ENCODE measurements at places on chromosomes 11 and 22.

DNA sequence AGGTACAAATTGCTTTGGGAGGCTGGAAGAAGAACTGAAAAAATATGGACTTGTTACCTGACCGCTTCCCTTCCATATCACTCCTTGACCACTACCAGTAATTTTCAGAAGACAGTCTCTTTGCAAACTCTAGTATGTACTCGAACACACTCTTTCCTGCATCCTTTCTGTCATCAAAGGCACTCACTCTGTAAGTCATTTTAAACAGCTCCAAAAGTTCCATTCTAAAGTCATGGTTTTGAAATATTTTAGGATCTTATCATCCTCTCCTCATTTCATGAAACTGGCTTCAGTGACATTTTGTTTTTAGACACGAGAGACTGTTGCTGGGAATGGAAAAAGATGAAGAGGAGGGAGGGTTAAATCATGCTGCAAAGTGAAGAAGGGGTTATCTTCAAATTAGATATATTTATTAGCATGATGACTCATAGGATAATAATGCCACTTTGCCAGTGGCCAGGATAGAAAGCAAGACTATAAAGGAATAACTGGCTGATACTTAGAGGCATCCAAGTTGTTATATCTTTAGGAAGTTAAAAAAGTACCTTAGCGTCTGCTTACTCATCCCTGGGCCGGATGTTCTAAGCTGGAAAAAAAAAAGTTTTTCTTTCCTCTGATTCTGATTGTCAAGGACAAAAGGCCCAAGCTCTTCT lies 549.3 kb downstream of the METTL15 start:
- peak; percentile 67 for DNase-seq

DNA sequence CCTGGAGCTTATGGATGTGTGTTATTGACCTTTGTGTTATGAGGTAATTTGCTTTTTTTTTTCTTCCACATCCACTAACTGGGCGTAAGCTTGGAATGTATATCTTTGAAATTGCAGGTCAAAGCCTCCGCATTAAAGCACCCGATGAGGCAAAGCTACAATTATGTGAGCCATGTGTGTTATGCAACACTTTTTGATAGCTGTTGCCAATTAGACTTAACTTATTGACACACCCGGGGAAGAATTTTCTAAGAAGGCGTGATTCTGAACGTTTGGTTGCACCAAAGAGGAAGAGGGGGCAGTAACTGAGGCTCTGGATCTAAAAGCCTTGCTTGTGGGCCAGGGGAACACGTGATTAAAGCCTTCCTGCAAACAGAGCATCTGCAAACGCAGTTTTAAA lies 610 bp upstream of the TEX12 start:
- DNase-seq = peak; percentile 14

GRCh38 chr11:8719211-8719649 lies 36.6 kb downstream of the RPL27A start:
- peak; percentile 99 for DNase-seq

- no peak for DNase-seq
These were observed 332 bp downstream of the TEAD1 start for GRCh38 chr11:12674571-12674935.
